Spinal cord (tissue), 10 donors: ENCODE measurements at places on chromosomes 4 and X.

DNA sequence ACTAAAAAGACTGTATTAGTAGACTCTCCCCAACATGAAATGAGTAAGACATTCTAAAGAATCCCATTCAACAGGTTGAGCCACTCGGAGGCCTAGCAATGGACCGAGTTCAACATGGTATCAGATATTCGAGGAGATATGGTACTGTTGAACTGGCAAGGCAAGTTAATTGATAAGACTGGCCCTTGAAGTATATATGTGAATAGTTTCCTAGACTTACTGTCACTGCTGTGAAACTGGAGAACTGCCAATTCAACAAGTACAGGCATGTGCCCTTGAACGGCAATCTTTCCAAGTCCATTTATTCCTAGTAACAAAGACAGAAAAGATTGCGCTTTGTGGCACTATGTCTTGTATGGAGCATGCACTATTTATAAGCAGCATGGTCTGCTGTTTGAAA lies 24.4 kb downstream of the FAT1 start:
- peak; percentile 48 for DNase-seq

GRCh38 chrX:39750848-39751247 lies 346.9 kb downstream of the BCOR start:
- no peak for DNase-seq

- peak; percentile 57 for DNase-seq
Observed at GRCh38 chr4:20356565-20356964, 104.9 kb downstream of the SLIT2 start.

DNA sequence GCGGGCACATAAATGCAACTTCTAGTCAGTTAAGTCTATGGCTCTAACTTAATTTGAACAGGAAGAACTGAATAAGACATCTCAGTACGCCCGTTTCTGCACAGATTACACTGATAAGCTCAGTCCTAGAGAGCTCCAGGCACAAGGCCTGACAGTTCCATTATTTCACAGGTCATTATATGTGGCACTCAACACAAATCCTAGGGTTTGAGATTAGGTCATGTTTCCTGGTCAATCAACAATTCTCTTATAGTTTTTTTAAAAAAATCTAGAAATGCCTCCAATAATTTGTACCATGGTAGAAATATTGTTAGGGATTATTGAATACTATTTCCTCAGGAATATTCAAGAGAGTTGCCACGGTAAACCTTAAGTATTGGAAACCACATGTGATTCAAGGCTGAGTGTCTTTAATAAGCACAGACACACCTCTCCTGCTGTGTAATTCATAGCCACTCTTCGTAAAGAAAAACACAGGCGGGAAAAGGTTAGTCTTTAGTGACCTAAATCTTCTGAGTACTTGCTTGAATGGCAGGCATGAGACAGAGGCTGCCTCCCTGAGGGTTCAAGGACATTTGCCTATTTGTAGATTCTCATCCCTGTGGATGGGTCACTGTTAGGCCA lies 342.9 kb upstream of the ADGRL3 start:
- no peak for DNase-seq

DNA sequence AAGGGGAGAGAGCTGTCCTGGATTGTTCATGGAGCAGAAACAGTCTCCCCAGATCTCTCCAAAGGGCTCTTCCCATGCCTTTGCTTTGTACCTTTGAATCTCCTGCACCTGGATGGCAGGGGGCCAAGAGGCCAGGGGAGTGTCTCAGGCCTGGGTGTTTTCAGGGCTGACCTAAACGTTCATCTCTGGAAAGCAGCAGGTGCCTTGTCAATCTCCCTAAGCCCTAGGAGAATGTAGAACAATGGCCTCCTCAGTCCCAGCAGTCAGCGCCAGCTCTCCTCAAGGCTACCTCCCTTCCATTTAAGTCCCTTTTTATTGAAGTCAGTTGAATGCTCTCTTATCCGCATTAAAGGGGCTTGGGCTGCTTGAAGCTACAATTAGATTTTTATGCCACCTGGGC lies 31.2 kb upstream of the NSUN7 start:
- DNase-seq, result no peak

GRCh38 chr4:19748519-19749479 lies 502.9 kb upstream of the SLIT2 start:
- no peak for DNase-seq

DNA sequence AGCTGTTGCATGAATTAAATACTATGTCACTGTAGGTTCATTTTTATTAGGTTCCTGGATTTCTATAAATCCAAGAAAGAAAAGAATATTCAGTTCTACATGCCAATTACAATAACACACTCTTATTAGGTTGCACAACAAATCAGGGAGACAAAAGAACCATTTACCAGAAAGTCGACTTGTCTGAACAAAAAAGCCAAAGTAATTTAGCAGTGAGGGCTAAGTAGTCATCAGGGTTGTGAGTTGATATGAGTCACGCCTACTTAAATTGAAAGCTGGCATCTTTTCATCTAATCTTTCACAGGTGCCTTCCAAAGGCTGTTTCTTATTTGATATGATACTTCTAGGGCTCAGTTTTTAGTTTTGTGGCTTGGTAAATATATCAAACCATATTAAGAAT lies 25.4 kb upstream of the GNRHR start:
- DNase-seq, result no peak

DNA sequence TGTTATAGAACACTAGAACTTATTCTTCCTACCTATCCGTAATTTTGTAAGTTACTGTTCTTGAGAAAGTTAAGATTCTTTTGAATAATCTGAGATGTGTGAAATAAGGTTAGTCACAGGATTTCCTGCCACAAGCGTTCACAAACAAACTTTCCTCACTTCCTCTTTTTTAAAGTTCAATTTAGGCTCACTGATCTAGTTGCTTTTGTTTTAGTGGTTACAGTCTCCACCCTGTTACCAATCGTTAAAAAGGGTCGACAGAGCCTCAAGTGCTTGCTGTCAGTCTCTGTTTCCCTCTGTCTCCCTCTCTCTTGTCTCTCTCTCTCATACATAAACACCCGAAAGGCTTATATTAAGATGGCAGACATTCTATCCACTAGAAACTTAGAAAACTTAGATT lies 35.9 kb upstream of the STK26 start:
- DNase-seq, result no peak

DNA sequence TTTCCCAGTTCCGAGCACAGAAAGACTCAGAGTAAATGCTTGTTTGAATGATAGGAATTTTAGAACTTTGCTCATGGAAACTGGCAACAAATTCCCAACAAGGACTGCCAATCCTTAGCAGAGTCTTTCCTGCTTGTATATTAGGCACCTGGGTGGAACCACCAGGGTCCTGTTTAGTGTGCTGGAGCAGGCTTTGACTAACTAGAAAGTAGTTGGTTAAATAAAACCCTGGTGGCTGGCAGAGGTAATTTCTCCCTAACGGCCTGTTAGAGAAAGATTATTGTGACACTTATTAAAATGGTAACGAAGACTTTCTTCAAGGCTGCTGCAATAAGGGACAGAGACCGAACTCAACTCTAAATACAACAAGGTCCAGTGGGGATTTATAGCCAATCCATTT lies 103.6 kb upstream of the TEX13D start:
- no peak for DNase-seq

GRCh38 chr4:24642981-24643547 lies 58.7 kb upstream of the DHX15 start:
- DNase-seq, result no peak

DNA sequence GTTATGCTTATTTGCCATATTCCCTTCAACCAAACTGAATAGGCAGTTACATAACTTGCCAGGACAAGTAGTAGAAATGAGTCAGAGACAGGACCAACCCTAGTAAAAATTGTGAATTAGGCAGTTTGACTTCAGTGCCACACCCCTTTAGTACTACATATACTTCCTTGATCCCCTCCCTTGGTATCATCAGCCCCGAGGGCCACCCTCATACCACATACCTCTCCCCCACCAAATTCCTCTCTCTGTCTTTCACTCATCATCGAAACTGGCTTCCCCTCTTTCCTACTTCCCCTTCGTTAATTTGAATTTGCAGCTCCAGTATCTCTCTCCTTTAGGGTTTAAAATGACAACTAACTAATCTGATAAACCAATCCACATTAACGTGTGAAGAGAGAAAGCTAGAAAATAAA lies 7.9 kb upstream of the PTPN13 start:
- DNase-seq, result no peak

GRCh38 chr4:162506253-162506652 lies 342.5 kb upstream of the FSTL5 start:
- DNase-seq, result no peak

DNA sequence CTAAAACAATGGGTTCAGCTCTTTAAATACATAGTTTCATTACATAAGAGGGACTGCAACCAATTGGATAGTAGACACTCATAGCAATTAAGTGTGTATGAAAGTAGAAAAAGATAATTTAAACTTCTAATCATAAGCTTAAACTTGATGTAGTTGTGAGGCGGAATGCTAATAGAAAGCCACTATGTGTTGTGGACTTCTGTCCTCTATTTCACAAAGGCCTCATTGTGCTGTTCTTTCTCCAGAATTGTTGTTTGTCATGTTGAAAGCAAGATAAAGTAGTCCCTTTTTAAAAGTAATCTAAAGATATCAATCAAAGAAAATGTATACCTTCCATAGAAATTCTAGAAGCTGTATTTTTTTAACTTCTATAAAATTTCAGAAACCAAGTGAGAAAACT lies 329.4 kb downstream of the KLHL4 start:
- DNase-seq, result no peak

- DNase-seq, result no peak
Observed at GRCh38 chr4:166777760-166778159, 456.5 kb downstream of the SPOCK3 start.

DNA sequence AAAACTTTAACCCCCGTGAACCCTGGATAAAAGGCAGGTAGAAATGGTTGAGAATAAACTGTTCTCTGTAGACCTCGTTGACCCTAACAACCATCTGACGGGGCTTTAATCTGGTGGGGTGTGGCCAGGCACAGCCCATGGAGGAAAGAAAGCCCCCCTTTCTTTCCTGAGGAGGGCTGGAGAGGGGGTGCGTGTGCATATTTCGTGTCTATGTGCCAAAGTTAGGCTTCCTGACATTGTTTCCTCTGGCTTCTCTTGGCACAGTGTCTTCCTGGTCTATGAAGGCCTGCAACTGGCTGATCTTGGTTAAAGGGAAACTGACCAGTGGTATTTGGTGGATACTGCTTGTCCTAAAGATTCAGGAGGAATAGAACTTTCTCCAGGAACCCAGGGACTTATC lies 97.1 kb downstream of the MGST2 start:
- DNase-seq, result no peak

DNA sequence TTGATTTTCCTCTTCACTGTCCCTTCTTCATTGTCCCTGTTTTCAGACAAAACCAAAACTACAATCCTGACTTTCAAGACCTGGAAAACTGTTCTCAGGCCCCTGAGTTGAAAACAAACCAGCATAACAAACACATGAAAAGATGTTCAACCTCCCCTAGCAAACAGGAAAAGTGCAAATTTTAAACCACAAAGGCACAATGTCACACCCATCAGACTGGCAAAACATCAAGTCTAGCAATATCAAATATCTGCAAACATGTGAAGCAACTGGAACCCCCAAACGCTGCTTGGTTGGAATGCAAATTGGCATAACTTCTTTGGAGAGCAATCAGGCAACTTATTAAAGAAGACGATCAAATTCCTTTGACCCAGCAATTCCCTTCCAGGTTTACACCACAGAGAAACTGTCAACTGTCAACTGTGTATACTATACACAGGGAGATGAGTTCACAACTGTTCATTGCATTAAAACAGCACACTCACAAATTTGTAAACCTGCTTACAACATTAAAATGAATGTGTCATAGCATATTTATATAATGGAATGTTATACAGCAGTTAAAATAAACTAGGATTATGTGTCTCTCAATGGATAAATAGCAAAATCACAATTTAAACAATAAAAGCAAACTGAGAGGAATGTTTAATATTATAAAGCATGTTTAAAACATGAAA lies 7.0 kb downstream of the USP46 start:
- DNase-seq, result no peak

DNA sequence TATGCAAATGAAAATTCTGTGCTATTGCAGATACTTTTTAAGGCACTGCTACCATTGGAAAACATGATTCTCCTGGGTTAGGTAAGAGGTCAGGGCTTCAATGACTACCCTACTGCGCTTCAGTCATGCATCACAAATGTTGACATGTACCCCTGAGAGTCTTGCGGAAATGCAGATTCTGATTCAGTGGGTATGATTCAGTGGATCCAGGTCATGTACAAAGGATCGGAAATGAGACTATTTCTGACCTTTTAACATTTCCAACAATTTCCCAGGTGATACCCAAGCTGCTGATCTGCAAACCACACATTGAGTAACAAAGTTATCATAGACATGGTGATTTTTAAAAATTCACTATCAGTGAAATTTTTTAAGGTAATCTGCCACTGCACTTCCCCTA lies 62.6 kb downstream of the DDX53 start:
- DNase-seq, result no peak

- DNase-seq, result peak; percentile 80
Observed at GRCh38 chr4:83582289-83582785, 46.4 kb downstream of the GPAT3 start.

DNA sequence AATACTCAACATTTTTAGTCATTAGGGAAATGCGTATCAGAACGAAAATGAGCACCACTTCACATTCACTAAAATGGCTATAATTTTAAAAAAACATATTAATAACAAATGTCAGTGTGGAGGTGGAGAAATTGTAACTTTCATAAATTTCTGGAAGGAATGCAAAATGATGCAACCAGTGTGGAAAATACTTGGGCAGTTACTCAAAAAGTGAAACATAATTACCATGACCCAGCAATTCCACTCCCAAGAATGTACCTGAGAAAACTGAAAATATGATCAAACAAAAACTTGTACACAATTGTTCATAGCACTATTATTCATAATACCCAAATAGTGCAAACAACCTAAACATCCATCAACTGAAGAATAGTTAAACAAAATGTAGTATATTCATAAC lies 76.1 kb upstream of the FAM241A start:
- DNase-seq, result no peak

GRCh38 chr4:152824561-152824960 lies 44.8 kb downstream of the ARFIP1 start:
- no peak for DNase-seq

- no peak for DNase-seq
Observed at GRCh38 chr4:81194286-81194685, 20.7 kb downstream of the PRKG2 start.

DNA sequence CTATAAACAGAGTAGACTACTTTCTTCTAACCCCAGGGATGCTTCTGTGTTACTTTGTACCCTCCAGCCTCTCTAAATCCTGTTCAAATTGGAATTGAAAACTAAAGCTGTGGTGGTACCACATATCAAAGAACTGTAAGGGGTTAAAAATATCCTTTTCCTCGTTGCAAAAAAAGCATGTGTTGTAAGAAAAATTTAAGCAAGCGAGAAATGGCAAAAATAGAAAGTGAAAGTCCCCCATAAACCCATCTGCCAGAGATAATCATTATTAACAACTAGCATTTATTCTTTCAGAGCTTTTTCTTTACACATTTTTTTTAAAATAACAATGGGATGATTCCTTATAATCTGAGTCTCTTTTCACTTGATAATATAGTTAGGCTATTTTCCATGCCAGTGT lies 40.6 kb downstream of the TMEM164 start:
- DNase-seq, result no peak

GRCh38 chr4:37139987-37140386 lies 104.6 kb upstream of the NWD2 start:
- no peak for DNase-seq

- DNase-seq, result peak; percentile 60
Observed at GRCh38 chr4:156958276-156959074, 13.1 kb downstream of the PDGFC start.

- no peak for DNase-seq
Observed at GRCh38 chr4:7531640-7531994, 96.9 kb upstream of the PSAPL1 start.
